ENCODE measurements at places on chromosomes 13 and 19.

DNA sequence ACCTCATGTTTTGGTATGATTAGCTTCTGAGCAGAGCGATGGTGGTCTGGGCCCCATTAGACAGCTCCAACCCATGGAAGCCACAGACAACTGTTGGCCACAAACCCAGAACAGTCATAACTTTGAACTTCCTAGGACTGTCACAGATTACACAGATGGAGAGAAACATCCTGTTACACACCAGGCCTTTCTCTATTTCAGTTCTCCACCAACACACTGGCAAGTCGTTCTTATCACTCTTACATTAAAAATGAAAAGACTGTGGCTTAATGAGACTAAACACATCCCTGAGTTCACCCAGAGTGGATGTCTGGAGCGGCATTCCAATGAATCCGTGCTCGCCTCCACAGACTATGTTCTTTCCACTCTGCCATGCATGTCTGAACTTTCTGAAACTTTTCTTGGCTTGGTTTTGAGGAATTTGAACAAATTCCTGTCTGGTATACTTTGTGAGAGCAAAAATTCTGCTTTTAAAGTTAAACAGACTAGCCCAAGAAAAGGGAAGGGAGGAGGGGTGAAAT is 109.1 kb downstream of the NALCN start:
- DNase-seq: no peak

- no peak for DNase-seq
Measured at GRCh38 chr19:53372196-53372595, 6.7 kb downstream of the ZNF525 start.

- no peak for DNase-seq
Measured at GRCh38 chr19:51188227-51188559, 36.7 kb upstream of the CD33 start.

DNA sequence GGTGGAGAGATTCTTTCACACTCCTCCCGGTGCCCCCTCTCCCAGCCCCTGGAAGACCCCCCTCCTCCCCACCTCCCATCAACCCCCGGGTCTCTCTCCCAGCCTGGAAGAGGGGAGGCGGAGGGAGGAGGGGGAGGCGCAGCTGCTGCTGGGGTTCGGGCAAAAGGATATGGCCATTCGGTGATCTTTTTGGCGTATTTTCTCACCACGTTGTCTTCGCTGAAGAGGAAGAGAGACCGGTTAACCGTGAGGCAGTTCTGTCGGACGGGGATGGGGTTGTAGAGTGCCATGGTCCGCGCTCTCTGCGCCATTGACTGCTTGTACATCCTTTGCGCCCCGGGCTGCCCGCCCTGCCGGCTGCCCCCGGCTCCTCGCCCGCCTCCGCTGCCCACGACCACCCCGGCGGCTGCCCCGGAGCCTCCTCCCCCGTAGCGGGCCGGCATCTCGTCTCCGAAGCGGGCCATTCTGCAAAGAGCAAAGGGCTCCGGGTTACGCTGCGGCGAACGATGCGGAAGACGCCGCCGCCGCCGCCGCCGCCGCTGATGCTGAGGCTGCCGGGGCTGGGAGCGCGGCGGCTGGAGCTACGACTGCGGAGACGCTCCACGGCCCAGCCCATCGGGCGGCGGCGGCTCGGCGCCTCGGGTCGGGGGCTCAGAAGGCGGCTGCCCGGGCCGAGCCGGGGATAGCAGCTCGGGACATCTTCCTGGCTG is 363 bp downstream of the CACNA1A start:
- no peak for DNase-seq

- no peak for DNase-seq
Measured at GRCh38 chr13:77952276-77952675, 33.6 kb upstream of the EDNRB start.

DNA sequence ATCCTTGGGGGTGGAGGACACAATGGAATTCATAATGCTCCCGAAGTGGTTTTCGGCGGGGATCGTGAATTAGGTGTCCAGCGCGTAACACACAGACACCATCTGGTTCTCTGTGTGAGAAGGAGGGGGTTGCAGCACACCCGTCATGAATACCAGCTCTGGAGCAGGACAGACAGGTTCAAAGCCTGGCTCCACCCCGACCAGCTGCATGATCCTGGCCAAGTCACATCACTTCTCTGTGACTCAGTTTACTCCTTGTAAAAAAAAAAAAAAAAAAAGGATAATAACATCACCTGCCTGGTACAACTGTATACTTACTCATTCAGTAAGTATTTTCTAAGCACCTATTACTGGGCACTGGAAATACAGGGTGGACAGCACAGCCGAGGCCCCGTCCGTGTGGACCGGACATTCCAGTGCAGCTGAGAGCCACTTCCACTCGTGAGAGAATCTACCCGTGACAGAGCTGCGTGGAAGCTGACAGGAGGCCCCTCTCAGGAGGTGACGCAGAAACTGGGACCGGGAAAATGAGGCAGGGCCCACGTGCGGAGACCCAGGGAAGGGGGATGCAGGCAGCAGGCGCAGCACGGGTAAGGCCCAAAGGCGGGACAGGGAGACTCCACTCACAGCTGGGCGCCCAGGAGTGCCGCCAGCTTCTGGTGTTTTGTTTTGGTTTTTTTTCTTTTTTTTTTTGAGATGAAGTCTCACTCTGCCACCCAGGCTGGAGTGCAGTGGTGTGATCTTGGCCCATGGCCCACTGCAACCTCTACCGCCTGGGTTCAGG is 12.0 kb downstream of the RDH13 start:
- no peak for DNase-seq

DNA sequence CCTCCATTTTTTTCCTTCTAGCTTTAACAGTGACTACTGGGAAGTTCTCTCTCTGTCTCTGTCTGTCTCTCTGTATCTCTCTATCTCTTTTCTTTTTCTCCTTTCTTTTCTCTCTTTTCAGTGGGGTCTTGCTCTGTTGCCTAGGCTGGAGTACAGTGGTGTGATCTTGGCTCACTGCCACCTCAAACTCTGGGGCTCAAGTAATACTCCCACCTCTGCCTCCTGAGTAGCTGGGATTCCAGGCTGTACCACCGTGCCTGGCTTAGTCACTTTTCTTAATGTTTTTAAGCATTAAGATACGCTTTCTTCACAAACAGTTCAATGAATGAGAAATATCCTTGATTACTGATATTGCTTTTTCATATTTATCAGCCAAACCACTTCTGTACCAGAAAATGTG is 13.1 kb downstream of the PCCA start:
- no peak for DNase-seq

DNA sequence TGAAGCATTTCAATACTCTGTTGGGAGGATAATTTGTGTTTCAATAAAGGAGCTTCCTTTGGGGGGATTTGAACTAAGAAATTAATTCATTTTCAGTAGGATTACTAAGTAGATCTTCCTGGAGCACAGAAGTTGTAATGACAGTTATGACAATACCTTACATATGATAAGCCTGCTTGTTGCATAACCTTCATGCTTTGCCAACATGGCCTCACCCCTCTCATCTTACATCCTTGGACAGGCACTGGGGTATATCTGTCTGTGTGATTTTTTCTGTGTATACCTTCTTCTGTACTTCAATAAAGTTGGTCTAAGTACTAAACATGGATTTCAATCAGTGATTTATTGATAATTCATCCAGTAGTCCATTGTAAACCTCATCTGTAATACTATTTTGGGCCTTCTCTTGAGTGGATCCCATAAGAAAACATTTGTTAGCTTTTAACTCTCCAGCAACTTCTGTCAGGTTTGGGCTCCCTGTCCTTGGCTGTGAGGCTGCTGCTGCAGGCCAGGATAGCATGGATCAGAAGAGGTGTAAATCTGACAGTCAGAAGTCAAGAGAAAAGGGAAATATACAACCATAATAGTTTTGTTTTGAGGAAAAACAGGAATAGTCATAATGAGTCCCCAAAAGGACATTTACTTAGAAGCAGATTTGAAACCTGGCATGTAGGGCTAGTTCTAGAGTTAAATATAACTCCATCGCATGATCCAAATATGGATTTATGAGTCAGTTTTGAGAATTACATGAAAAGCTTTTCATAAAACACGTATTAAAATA is 422.2 kb downstream of the KLF5 start:
- no peak for DNase-seq

DNA sequence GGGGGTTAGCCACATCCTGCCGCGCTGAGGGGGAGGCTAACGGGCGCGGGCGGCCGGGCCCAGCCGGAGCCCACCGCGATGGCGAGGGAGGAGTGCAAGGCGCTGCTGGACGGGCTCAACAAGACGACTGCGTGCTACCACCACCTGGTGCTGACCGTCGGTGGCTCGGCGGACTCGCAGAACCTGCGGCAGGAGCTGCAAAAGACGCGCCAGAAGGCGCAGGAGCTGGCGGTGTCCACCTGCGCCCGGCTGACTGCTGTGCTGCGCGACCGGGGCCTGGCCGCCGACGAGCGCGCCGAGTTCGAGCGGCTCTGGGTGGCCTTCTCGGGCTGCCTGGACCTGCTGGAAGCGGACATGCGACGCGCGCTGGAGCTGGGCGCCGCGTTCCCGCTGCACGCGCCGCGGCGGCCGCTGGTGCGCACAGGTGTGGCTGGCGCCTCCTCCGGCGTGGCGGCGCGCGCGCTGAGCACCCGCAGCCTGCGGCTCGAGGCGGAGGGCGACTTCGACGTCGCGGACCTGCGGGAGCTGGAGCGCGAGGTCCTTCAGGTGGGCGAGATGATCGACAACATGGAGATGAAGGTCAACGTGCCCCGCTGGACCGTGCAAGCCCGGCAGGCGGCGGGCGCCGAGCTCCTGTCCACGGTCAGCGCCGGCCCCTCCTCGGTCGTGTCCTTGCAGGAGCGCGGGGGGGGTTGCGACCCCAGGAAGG is 692 bp downstream of the RGS9BP start:
- no peak for DNase-seq

GRCh38 chr19:35032356-35032865 is 2.1 kb downstream of the SCN1B start:
- no peak for DNase-seq

DNA sequence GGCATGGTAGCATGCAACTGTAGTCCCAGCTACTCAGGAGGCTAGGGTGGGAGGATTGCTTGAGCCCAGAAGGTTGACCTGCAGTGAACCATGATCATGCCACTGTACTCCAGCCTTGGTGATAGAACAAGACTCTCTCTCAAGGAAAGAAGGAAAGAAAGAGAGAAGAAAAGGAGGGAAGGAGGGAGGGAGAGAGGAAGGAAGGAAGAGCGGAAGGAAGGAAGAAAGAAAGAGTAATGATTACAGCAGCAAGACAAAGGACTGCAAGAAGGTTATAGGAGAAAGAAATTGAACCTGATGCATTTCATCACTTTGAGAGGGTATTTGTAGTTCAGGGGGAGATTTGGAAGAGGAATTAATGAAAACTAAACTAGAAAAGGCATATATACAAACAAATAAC is 155.7 kb downstream of the LACC1 start:
- no peak for DNase-seq

DNA sequence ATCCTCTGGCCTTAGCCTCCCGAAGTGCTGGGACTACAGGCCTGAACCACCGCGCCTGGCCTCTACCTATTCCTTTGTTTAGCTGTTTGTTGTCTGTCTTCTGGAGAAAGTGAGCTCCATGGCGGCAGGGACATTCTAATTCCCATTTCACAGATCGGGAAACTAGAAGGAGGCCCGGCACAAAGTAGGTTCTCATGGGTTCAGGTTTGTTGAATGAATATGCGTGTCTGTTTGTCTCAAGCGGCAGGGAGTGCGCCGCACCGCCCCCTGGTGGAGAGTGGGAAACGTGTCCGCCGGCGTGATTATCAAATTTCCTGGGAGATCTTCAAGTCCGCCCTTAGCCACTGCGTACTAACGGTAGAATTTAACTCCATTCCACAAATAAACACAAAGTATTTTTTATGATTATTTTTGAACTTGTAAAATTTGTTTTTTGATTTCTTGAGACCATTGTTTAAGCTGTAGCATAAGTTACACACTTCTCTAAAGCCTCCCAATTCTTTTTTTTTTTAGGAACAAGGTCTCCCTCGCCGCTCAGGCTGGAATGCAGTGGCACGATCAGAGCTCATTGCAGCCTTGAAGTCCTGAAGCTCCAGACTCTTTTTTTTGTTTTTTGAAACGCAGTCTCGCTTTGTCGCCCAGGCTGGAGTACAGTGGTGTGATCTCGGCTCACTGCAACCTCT is 8.9 kb upstream of the CCDC9 start:
- DNase-seq: no peak

- peak; percentile 48 for DNase-seq
Measured at GRCh38 chr19:41995959-41996797, 2.1 kb upstream of the ATP1A3 start.

- DNase-seq: no peak
Measured at GRCh38 chr19:56270676-56271075, 1.9 kb upstream of the EDDM13 start.

- no peak for DNase-seq
Measured at GRCh38 chr13:97069050-97069815, 75.0 kb upstream of the OXGR1 start.

DNA sequence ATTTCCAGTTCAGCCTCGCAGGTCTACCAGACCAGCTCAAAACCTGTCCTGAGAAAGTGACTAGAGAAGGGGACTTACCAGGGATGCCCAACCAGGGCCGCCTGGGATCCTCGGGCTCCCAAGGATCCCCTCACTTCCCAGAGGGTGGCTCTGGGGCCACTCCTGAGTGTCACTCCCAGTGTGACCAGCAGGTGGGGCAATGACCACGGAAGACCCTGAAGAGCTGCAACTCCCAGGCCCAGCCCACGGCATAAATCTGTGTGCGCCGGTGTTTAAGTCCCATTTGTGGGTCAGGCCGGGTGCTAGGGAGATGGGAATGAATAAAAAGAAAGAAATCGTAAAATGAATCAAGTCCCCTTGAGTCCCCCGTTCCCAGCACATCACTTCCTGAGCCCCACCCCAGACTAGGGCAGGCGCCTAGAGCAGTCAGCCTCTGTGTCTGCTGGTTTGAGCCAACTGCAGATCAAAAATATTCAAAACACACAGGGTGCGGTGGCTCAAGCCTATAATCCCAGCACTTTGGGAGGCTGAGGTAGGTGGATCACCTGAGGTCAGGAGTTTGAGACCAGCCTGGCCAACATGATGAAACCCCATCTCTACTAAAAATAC is 10.7 kb downstream of the PTGIR start:
- no peak for DNase-seq

- no peak for DNase-seq
Measured at GRCh38 chr13:48318377-48318811, 14.8 kb downstream of the RB1 start.

- DNase-seq: no peak
Measured at GRCh38 chr19:18431351-18432197, 6.4 kb downstream of the ISYNA1 start.

DNA sequence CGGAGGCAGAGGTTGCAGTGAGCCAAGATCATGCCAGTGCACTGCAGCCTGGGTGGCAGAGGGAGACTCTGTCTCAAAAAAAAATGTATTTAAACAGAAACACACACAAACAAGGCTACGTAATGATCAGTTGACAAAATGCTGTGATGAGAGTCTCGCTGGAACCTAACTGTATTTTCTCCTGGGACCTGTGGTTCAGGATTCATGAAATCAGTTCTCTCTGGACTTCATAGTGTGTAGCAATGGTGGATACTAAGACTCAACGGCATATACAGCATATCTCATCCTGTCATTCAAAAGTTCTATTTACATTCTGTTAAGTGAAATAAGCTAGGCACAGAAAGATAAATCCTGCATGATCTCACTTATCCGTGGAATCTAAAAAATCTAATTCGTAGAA is 37.4 kb downstream of the CYP4F2 start:
- DNase-seq: no peak

Measured in iPS DF 19.7 (cell line).